Nasal cavity respiratory epithelium epithelial cell of viscerocranial mucosa (primary cell): ENCODE measurements at places on chromosomes 3 and 15. TPM values are rescaled to one million over a fixed set of nuclear protein-coding genes. Genes with fewer than 3 reads are reported as not detected.

Gene PLSCR5
- total RNA-seq = not detected in 2 replicates

Gene TMEM207
- total RNA-seq = not detected in 2 replicates

Gene GABRG3
- total RNA-seq = not detected in 2 replicates

Gene CCDC39
- under 0.01 TPM in 1 of 2 replicates, not detected in the other for total RNA-seq

Gene RTP3
- not detected in 2 replicates for total RNA-seq

Gene SKOR1
- total RNA-seq = under 0.01 and 0.14 TPM in 2 replicates

Gene MINAR1
- 0.34 and 0.43 TPM in 2 replicates for total RNA-seq

Gene DCUN1D1
- 34.9 and 45.1 TPM in 2 replicates for total RNA-seq

Gene LPP
- total RNA-seq = 21.5 and 50.5 TPM in 2 replicates

Gene GATA2
- not detected in 2 replicates for total RNA-seq

Gene IL12A
- total RNA-seq = 0.43 and 0.68 TPM in 2 replicates

Gene STXBP5L
- not detected in 2 replicates for total RNA-seq

Gene CHRFAM7A
- 0.36 TPM in 1 of 2 replicates, not detected in the other for total RNA-seq

Gene ACSBG1
- not detected in 2 replicates for total RNA-seq
